CD4-positive, alpha-beta T cell treated with Interleukin-4 for 4 hours (primary cell): ENCODE measurements at places on chromosomes 1 and 21.

DNA sequence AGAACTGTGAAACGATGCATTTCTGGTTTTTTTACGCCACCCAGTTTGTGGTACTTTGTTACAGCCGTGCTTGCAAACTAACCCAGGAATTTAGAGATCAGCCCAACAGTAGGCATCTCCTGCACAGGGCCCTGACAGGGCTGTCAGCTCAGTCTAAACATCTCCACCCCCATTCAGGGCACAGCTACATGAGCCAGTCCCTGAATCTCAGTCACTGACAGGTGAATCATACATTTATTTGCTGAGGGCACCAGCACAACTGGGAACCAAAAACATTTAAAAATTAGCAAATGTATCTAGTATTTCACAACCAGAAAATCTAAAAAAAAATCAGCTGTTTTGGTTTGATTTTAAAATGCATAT is 30.7 kb downstream of the PRDX6 start:
- no peak for DNase-seq

- DNase-seq: no peak
These were observed 1.7 kb downstream of the KRTAP10-3 start for GRCh38 chr21:44556879-44557278.

- DNase-seq: no peak
These were observed 455.2 kb downstream of the AJAP1 start for GRCh38 chr1:5109633-5110032.

DNA sequence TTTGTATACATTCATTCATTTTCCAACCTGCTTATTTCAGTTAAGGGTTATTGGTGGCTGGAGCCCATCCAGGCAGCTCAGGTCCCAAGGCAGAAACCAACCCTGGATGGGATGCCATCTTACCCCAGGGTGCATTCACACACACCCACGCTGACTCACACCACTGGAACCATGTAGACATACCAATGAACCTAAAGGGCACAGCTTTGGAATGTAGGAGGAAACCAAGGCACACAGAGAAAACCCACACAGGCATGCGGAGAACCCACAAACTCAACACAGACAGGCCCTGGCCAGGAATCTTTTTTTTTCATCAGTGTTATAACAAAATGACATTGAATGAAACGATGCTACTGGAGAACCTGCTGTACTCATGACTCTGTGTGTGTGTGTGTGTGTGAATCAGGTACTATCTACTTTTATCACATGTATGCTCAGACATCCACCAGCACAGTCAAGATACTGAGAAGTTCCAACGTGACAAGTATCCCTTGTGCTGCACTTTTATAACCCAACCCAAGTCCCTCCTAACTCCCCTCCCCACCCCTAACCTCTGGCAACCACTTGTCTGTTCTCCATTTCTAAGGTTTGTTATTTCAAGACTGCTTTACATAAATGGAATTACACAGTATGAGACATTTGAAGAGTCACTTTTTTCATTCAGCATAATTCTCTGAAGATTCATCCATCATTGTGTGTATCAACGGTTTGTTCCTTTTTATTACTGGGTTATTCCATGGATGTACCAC is 286.8 kb upstream of the PLD5 start:
- DNase-seq: no peak

DNA sequence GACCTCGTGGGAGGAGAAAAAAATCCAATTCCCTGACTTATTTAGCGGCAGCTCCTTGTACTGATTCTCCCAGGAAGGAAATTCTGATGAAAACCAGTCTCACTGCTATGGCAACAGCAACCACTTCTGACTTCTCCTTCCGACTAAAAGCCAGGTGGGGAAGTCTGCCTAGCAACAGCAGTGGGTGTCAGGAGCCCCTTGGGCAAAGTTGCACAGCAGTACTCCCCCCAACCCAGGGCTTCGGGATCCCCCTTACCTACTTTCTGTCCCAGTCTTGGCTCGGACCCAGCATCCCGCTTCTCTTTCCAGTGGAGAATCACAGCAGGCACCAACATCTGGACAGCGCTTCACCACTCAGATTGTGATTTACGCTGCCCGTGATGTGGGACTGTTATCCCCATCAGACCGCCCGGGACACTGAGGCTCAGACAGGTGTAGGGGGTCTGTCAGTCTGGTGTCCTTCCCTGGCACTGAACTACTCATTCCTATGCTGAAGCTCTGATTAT is 24.6 kb downstream of the NKAIN1 start:
- DNase-seq: no peak

GRCh38 chr1:229224308-229224707 is 46.6 kb upstream of the RAB4A start:
- DNase-seq: no peak

- DNase-seq: no peak
These were observed 472.6 kb upstream of the RGS18 start for GRCh38 chr1:191685669-191686068.
